ENCODE measurements at places on chromosomes 7 and 10. TPM values are rescaled to one million over a fixed set of nuclear protein-coding genes. Genes with fewer than 3 reads are reported as not detected.

DNA sequence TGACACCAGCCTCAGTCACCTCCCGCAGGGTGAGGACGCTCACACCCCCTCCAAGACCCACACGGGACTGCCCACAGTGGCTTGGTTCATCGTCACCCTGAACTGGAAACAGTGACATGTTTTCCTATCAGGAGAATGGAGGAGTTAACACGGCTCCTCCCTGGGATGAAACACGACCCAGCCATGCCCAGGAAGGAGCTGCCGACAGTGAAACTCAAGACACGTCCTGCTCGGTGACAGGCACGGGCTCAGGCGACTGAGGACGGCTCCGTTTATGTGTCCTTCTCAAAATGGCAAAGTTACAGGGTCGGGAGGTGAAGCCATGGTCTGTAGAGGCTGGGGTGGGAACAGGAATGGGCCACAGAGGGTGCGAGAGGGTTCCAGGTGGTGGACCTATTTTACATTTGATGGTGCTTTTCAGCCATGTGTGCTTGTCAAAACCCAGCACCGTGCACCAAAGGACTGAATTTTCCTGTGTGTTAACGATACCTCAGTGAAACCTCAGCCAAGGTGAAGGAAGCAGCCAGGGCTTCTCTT is 272.4 kb downstream of the ADARB2 start:
- DNase-seq: no peak

DNA sequence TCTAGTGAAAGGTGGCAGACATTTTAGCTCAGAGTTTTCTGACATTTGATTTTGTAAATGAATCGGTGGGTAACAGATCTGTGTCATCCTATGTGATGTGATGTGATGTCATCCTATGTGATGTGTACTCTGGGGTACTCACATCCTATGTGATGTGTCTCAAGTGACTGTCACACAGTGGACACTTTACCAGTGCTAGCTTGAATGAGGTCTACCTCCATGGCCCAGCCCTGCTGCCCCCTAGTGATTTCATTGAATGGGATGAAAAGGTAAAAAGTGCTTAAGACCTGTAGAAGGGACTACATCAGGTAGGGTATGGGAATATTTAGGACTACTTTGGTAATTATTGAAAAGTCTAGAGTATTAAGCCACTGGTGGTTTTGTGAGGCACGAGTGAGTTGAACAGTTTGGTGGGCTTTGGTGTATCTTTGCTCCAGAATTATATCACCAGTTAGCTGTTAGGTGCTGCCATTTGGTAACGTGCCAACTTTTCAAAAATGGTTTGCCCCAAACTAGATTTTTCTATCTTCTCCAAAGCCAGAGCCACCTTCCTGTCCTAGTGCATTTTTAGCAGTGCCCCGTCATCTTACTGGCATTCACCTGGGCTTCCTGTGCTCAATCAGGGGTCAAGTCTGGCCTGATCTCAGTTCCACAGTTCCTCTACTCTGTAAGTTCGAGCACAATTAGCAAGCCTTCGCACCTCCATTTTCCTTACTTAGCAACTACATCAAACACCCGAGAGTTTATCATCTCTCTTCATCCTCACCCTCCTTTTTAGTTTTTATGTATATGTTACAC is 9.7 kb downstream of the EIF4H start:
- DNase-seq: no peak

- DNase-seq: no peak
Measured at GRCh38 chr7:50156163-50156562, 63.1 kb upstream of the ZPBP start.

Gene CAMK2B
- not detected for total RNA-seq

- no peak for DNase-seq
Measured at GRCh38 chr10:84337199-84337598, 8.8 kb downstream of the CCSER2 start.

- no peak for DNase-seq
Measured at GRCh38 chr7:19916046-19916445, 142.6 kb upstream of the TMEM196 start.

DNA sequence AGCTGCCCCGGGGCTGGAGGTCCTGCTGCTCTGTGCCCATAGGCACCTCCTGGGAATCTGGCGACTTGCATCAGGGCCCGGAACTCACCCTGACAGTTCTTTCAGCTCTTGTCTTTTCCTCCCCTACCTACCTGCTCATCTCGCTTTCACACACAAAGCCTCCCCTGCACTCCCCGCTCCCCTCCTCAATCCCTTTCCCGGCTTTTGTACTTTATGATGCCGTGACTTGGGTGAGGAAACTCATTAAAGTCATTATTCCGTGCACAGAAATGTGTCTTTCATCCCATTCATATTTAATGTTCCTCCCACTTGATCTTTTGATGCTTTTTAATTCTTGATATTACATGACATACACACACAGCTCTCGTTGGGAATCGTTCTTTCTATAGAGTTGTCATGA is 218.6 kb downstream of the RPS24 start:
- DNase-seq: no peak

DNA sequence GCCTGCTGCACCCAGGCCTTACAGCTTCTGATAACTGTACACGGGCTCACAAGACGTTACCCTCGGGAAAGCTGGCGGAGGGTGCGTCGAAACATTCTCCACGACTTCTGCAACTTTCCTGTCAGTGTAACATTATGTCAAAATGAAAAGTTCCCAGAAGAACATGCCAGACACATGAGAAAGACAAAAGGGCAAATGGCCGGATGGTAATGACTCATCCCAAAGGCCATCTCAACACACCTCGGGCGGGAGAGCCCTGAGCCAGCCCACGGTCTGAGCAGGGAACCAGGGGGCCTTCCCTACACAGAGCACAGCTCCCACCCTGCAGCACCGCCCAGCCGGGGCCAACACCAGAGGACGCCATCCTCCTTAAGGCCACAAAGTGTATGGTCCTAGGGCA is 118.7 kb downstream of the MAD1L1 start:
- peak; percentile 51 for DNase-seq

Gene OR6B1
- total RNA-seq: not detected

Gene CPA2
- total RNA-seq: not detected

GRCh38 chr7:26684447-26684846 is 179.9 kb downstream of the SKAP2 start:
- no peak for DNase-seq

GRCh38 chr10:119536508-119537025 is 6.0 kb downstream of the RGS10 start:
- no peak for DNase-seq

GRCh38 chr7:19051767-19052375 is 65.6 kb downstream of the TWIST1 start:
- DNase-seq: no peak

Gene CTBP2
- total RNA-seq: 47.1 TPM

GRCh38 chr7:144470078-144470477 is 66.6 kb upstream of the NOBOX start:
- DNase-seq: no peak

DNA sequence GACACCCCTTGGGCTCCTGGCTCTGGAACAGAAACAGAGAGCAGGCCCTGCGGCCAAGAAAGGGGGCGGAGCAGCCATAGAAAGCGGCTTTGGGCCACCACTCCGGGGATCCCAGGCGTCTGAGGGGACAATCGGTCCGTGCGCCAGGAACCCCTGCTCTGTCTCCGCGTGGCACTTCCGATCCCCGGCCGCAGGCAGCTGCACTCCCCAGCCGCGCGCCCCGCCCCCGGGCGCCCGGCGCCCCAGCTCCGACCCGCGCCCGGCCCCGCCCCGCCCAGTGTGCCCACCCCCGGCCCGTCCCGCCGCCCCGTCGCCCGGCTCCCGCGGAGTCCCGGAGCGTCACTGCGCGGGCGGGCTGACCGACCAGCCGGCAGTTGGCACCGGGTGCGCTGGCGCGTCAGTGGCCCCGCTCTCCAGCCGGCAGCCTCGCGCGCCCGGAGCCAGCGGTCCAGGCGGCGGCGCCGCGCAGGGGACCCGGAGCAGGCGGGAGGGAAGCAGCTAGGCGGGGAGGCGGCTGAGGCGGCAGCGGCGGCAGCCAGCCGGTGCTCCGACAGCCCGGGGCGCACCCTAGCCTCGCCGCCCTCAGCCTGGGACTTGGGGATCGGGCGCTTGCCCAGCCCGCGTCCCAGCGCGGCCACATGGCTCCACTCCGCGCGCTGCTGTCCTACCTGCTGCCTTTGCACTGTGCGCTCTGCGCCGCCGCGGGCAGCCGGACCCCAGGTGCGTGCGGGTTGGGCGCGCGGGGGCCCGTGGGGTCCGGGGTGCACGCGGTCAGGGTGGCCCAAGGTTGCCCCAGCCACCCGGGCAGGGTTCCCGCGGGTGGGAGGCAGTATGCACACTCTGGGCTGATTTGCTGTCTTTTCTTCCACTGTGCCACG is at the start of gene ADAMTS14:
Gene ADAMTS14 (plus strand): TSS at position 342 of the 878 bp plus-strand sequence. CDS start 297 bp downstream, at position 639.
- peak; percentile 90 for DNase-seq

DNA sequence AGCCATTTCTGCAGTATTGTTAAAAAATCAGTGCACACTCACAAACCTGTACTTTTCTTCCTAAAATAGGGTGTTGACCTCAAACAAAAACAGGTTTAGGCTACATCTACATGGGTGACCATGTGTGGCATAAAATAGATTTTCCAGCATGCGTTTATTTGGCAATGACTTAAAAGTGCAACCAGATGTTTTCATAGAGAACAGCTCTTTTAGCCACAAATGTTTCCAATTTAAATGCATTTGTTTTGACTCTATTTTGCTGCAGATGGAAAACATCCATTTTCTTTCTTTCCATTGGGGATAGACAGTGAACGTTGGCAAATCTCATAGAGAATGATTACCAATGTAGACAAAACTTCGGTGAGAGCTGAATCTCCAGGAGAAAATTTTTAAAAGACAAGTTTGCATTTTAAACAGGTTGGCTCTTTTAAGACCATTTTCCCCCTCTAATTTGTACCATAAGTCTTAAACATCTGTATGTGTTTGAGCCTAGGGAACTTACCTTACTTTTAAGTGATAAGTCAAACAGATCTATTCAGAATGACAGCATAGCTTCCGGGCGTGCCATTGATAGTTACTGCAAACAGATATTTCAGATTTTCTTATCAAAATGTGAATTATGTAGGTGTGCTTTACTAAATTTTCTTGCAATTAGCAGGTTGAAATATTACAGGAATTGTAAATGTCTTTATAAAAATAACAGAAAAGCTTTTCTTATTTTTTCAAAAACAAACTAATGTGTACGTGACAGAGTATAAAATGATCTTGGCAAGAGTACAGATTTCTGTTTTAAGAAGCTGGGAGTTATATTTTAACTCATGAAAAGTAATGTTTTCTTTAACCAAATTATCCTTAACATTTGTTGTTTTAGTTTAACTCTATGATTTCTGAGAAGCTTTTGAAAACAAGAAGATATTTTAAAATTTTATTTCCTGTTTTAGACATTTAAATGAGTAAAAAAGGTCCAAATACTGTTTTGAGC is 144.9 kb downstream of the HGF start:
- no peak for DNase-seq

Gene TDRD1
- total RNA-seq: 0.15 TPM

GRCh38 chr10:82392533-82392932 is 517.5 kb downstream of the NRG3 start:
- DNase-seq: no peak

GRCh38 chr7:45884136-45884535 is 4.2 kb upstream of the IGFBP1 start:
- DNase-seq: no peak

- no peak for DNase-seq
Measured at GRCh38 chr7:28784171-28784902, 173.8 kb downstream of the TRIL start.

DNA sequence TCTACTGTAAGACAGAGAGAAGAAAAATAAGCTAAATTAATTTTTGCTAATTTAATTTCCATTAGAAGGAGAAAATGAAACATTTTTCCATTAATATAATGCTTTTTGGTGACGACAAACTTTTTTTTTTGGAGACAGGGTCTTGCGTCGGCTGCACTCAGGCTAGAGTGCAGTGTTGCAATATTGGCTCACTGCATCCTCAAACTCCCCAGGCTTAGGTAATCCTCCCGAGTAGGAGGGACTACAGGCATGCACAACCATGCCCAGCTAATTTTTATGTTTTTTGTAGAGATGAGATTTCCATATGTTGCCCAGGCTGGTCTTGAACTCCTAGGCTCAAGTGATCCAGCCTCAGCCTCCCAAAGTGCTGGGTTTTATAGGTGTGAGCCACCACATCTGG is 229.8 kb upstream of the LRRN3 start:
- no peak for DNase-seq

Gene CARD11
- total RNA-seq: 16.8 TPM

DNA sequence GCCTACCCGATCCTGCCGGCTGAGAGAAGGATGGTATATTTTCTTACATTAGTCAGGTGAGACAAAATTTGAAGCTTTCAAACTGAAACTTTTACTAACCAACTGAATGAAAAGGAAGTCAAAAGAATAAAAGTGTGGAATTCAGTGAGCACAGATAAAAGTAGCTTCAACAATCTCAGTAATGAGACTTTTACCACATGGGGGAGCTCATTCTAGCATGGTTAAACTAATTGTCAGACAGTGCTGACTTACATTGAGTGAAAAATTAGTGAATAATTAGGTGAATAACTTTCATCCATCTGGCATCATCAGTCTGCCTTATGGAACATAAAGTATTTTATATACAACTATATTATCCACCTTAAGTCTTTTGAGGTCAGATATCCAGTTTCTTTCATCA is 8.4 kb downstream of the FAM237B start:
- DNase-seq: no peak

- no peak for DNase-seq
Measured at GRCh38 chr7:143934526-143935325, at the start of gene OR2F2. Gene OR2F2 (plus strand): TSS chr7:143935233. CDS start chr7:143935233, 0 bp downstream.

Gene GPNMB
- 147 TPM for total RNA-seq

- DNase-seq: no peak
Measured at GRCh38 chr10:90674461-90674860, 183.4 kb downstream of the HTR7 start.

DNA sequence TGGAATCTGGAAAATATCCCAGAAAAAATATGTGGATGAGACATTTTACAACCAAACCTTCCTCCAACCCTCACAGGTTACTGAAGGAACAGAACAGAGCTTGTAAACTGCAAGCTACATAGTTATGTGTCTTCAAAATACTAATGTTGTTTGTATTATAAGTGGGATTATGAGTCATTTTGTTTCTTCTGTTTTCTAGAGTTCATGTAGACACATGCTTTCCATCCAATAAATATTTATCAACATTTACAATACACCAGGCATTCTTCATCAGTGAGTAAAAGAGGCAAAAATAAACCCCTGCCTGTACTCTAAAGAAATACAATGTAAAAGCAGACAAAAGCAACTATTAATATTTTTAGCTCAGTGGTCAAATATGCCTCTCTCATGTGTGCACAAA is 38.0 kb upstream of the TES start:
- DNase-seq: no peak

GRCh38 chr7:18995811-18996426 is 121.5 kb downstream of the TWIST1 start:
- DNase-seq: no peak

GRCh38 chr7:132837529-132837928 is 244.4 kb downstream of the CHCHD3 start:
- DNase-seq: no peak

Gene CFAP69
- 3.4 TPM for total RNA-seq

DNA sequence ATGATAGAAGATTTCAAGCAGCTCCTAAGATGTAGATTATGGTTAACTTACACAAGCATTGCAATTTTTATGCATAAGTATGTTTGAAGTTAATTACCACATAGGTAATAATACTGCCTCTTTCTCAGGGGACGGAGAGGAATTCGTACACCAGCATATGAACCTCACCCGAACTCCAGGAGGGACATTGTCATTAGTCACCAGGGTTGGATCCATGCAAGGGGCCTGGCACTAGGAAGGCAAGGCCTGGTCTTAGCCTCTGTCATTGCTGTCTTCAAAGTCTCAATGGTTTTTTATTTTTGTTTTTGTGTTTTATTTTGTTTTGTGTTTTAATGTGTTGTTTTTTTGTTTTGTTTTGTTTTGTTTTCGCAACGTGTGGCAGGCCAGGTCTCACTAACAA is 145.6 kb upstream of the PPP2R2D start:
- no peak for DNase-seq

Gene LRRD1
- total RNA-seq: not detected

GRCh38 chr10:61627266-61627665 is 35.5 kb upstream of the CABCOCO1 start:
- DNase-seq: no peak

Data from upper lobe of left lung (tissue), 6 donors.